ENCODE measurements at places on chromosomes 7 and 10.

DNA sequence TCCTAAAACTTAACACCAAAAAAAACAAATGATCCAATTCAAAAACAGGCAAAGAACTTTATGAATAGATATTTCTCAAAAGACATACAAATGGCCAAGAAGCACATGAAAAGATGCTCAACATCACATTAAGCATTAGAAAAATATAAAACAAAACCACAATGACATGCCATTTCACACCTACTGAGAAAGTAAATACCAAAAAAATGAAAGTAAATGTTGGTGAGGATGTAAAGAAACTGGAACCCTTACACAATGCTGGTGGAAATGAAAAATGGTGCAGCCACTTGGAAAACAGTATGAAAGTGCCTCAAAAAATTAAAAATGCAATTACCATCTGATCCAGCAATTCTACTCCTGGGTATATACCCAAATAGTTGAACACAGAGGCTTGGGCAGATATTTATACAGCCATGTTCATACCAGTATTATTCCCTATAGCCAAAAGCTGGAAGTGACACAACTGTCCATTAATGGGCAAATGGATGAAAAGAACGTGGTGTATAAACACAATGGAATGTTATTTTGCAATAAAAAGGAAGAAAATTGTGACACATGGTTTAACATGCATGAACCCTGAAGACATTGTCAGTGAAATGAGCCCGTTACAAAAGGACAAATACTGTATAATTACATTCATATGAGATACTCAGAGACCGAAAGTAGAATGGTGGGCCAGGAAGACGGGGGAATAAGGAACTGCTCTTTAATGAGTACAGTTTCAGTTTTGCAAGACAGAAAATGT lies 89.0 kb downstream of the JMJD1C start:
- no peak for DNase-seq

GRCh38 chr10:49578392-49578791 lies 31.7 kb upstream of the SLC18A3 start:
- DNase-seq = no peak

DNA sequence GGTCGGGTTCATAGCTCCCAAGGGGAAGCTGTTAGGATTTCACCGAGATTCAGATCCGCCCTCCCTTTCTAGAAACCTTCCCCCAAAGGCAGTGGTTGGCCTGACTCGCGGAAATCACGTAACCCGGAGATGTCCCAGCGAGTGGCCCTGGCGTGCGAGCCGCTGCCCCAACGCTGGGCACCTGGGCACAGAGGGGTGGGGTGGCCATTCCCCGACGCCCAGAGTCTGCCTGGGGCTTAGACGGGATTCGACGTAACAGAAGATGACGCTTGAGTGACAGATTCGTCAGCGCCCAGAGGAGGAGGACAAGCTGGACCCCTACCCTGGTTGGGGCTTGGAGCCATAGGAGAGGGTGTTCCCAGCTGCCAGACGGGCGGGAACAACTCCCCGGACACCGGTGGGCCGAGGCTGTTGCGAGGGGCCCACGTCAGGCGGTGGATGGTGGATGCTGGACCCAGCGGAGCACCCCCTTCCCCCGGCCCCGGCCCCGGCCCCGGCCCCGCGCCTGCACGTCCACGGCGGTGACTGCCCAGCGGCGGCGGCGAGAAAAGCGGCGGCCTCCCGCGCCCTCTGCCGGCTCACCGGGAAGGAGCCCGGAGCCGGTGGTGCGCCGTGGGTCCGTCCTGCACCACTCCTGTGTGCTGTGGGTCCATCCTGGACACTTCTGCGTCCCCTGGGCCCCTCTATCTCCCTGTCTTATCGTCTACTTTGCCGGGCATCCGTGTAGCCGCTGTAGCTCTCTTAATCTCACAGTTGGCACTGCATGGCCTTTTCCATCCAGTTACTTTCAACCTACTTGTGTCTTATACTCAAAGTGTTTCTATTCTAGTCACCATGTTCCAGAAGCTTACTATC lies 35.4 kb upstream of the KNDC1 start:
- DNase-seq = no peak

DNA sequence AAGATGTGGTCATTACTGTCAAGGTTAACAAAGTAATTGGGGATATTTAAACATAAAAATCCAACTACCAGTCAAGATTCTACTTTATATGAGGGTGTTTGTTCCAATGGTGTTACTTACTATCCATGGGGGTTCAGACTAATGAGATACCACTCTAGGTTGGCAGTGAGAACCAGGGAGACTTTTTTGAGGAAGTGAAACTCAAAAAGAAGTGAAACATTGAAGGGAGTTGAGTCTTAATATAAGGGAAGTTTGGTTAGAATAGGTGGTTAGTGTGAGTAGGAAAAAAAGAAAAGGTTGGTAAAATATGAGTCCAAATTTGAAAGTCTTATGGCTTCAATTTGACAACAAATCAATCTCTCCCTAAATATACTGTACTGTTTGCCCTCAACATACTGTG lies 123.6 kb upstream of the ANK3 start:
- no peak for DNase-seq

- no peak for DNase-seq
Observed at GRCh38 chr7:84684836-84685480, 490.4 kb upstream of the SEMA3A start.

DNA sequence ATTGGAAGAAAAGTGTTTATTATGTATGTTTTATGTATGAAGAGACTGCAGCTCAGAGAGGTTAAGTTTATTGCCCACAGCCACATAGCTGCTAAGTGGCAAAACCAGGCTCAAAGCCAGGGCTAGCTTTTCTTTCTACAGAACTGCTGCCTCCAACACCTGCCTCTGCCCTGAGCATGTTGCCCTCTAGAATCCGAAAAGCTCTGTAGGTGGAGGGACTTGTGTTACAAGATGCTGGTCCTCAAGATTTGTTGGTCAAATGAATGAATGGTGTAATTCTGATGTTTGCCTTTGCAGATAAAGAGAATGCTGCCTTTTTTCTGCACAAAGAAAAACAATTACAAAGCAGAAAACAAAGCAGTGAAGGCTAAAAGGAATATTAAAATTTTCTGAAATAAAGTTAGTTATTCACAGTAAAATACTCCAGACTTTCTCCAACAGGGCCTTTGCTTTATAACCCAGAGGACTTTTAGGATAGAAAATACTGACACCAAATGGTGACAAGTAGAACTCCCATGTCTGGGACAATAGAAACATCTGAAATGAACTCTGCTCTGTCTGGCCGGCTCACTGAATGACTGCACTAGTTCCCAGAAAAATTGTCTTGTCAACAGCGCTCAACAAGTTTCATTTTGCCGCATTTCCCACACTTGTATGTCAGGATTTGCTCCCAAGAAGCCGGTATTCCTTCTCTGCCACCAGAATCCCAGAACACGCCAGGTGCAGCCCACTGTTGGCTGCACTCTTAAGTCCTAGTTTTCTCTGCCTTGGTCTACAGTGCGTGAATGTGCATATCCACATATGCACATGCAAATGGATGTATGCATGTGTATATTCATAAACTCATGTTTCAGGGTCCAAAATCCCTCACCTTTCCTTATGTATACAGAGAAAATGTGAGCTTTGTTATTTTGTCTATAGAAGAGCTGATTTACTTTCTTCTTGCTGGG lies 11.0 kb upstream of the DNTT start:
- DNase-seq = no peak

DNA sequence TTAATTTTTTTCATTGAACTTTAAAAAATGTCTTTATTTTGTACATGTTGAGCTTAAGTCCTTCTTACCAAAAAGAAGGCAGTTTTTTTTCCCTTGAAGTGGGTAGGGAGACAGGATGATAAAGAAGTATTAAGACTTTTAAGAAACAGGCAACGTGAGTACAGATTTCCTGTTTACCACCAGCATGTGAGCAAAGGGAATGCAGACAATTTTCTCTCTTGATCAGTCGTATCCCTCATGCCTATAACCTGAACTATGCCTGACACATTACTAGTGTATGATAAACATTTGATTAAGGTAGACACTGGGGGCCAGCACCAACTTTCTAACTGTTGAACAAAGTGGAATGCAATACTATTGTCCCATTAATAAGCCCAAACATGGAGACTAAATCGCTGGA lies 8.8 kb upstream of the OR2A2 start:
- DNase-seq = no peak

GRCh38 chr7:142002179-142002578 lies 6.5 kb downstream of the MGAM start:
- no peak for DNase-seq

DNA sequence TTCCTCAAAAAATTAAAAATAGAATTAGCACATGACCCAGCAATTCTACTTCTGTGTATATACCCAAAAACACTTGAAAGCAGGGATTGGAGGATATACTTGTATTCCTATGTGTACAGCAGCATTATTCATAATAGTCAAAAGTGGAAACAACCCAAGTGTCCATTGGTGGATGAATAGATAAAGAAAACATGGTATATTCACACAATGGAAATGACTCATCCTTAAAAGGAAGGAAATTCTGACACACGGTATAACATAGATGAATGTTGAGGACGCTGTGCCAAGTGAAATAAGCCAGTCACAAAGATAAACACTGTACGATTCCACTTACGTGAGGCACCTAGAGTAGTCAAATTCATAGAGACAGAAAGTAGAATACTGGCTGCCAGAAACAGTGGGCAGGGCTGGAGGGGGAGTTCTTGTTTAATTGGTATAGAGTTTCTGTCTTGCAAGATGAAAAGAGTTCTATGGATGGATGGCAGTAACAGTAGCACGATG lies 26.6 kb upstream of the KAT6B start:
- DNase-seq = no peak

- no peak for DNase-seq
Observed at GRCh38 chr7:25732766-25733217, 419.2 kb upstream of the NFE2L3 start.

DNA sequence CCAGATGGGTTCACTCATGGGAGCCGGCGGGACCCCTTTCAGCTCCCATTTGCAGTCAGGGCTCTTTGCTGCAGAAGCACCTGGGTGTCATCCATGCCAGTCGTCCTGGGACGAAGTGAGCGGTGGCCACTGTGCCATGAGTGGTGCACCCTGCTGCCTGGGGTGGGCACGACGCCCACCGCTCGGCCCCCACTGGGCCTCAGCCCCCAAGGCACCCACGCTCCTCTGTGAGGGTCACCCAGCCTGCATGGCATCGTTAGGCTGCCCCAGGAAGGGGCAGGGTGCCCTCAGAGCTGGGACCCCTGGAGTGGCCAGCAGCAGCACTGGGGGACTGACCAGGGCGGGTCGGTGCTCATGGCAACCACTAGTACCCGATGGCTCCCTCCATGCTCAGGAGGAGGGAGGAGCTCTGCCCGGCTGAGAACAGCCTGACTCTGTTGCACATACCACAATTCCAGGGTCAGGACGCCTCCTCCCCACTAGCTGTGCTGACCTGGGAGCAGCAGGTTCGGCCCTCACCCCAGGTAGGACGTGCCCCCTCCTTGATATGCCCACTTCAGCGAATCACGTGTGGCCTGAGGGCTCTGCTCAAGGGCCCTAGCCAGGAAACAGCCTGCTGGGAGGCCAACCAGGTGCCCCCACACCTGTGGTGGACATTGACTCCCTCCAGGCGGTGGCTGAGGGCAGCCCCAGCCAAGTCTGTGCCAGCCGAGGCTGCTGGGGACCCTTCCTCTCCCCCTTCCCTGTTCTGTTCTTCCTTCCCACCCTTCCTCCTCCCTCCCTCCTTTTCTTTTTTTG lies 28.5 kb upstream of the CFAP46 start:
- DNase-seq = no peak

DNA sequence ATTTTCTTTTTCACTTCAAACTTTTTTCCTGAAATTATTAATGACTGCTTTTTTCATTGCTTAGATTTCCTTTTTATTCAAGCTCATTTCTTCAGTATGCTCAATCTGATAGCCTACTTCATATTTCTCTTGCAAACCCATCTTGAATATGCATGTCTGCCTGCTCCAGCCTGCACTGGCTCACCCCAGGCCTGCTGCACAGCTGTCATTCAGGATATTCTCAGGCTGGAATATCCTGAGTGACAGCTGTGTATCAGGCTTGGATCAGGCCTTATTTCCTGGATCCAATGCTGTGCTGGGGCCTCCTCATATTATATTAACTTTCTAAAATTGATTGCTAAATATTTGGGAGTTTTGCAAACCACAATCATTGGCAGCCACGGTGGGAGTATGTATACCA lies 120.2 kb upstream of the TNS3 start:
- DNase-seq = no peak

- no peak for DNase-seq
Observed at GRCh38 chr7:22238354-22239311, 118.3 kb downstream of the RAPGEF5 start.

GRCh38 chr7:102045681-102046372 lies 228.4 kb downstream of the CUX1 start:
- no peak for DNase-seq

DNA sequence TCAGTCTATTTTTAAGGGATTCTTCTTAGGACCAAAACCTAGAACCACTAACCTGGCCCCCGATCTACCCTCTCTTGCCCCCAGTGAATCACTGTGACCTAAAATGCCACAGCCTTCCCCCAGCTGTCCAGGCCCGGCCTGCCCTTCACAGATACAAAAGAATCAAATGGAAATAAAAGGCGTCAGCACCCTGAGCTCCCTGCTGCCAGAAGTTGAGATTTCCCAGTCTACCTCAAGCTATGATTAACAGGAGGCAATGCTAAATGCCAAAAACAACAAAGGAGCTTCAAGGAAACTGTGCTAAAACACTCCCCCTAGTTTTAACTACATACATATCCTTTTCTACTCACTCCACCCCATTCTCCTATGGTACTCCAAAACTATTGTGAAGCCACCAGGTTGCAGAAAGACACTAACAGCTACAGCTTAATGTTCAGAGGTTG lies 67.8 kb downstream of the GSAP start:
- DNase-seq = no peak

DNA sequence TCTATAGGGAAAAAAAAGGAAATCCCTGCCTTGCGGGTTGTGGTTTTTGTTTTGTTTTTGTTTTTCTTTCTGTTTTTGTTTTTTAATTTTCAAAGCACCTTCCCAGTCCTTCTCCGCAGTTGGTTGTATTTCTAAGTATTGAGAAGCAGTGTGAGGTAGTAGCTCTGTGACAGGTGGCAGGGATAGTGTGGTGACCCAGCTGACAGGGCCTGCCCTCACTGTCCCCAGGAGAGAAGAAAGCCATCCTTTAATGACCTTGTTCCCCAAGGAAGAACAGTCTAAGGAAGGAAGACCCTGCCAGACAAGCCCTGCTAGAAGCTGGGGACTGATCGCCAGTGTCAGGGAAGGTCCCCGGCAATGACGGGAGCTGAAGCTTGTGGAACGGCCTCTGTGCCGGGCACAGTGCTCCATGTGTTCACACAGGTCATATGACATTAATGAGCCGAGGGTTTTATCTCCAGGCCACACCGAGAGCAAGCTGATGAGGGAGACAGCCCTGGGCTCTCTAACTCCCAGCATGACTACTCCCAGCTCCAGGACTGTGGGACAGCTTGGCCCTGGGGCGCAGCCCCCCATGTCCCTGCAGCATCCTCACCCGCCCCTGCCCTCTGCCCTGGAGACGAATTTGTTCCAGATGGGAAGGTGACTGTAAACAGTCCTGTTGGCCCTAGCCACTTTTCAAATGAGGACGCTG lies 69.0 kb upstream of the LRRC18 start:
- no peak for DNase-seq

- no peak for DNase-seq
Observed at GRCh38 chr7:116101704-116102103, 71.1 kb upstream of the TFEC start.

GRCh38 chr10:110007161-110007700 lies 553 bp upstream of the ADD3 start:
- DNase-seq = no peak
